Progenitor cell of endocrine pancreas (in vitro differentiated cells): ENCODE measurements at places on chromosomes 2 and 18. TPM values are rescaled to one million over a fixed set of nuclear protein-coding genes. Genes with fewer than 3 reads are reported as not detected.

The SLC11A1 gene
- 0.33 and 0.34 TPM in 2 replicates for total RNA-seq

DNA sequence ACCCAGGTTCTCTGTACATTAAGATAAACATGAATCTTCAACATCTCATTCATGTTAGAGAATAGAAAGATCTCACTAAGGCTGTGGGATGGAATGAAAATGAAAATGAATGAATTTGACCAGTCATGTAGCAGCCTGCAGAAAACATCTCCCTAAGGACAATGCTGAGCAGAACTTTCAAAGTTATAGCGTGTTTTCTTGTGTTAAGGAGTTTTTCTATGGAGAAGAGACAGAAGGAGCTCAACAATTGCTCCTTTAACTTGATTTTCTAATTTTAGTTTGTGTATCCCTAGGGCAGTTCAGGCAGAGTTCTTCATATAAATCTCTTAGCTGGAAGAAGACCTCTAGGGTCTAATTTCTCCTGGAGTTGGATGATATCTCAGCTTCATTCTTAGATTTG lies 45.2 kb upstream of the PDCL3 start:
- no peak overlapping the region for H3K4me3 ChIP-seq
- no peaks in the 10 kb centered on the region for H3K36me3 ChIP-seq
- no peak for DNase-seq
- H3K27ac ChIP-seq: no peak overlapping the region

The TRIM43 gene
- not detected in 2 replicates for total RNA-seq

- H3K36me3 ChIP-seq: no peaks in the 10 kb centered on the region
- H3K4me3 ChIP-seq: no peak overlapping the region
- peaks cover 7% of the 10 kb centered on the region for H3K4me1 ChIP-seq
These were observed 768.9 kb upstream of the LRRTM1 start for GRCh38 chr2:81073412-81073811.

DNA sequence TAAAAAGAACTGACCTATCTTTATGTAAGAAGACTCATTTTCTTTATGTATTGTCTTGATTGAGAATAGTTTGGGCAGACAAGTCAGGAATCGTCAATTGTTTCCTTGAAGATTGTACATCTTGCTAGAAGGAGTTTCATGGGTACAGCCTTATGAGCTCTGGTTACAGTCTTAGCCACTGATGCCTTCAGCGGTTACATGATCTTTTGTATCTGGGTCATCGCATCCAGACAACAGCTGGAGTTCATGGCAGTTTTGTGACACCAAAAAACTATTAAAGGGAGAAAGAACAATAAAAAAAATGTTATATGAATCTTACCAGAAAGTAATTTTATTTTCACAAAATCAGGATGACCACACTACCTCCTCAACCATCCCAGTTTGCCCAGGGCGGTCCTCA lies 520.5 kb upstream of the CDH7 start:
- no peaks in the 10 kb centered on the region for H3K27me3 ChIP-seq
- H3K27ac ChIP-seq: no peak overlapping the region
- DNase-seq: no peak
- H3K36me3 ChIP-seq: no peaks in the 10 kb centered on the region
- peaks cover 11% of the 10 kb centered on the region for H3K4me1 ChIP-seq

- H3K4me1 ChIP-seq: peaks cover 15% of the 10 kb centered on the region
- no peak overlapping the region for H3K27ac ChIP-seq
- peaks cover 38% of the 10 kb centered on the region for H3K27me3 ChIP-seq
These were observed 18.1 kb downstream of the EPAS1 start for GRCh38 chr2:46315103-46315890.

DNA sequence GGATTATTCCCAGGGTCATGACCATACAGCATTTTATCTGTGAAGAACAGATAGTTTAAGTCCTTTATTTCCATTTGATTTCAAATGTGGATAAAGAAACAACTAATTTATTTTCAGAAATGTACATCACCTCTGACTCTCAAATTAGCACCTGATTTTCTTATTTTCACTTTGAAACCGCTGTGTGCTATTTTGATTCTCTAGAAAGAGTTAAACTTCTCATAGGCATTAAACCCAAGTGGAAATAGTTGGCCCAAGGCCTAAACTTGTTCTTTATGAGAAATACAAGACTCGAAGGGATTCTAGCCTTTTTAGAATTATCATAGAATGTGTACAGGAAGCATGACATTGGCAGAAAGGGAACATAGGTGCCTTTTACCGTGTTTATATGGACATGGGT lies 41.5 kb upstream of the LTBP1 start:
- H3K27ac ChIP-seq: no peak overlapping the region
- peaks cover 1% of the 10 kb centered on the region for H3K36me3 ChIP-seq
- no peak for DNase-seq
- H3K4me1 ChIP-seq: no peaks in the 10 kb centered on the region
- no peak overlapping the region for H3K4me3 ChIP-seq

- H3K27me3 ChIP-seq: peaks cover 2% of the 10 kb centered on the region
- no peak overlapping the region for H3K27ac ChIP-seq
- DNase-seq: no peak
- peaks cover 14% of the 10 kb centered on the region for H3K4me1 ChIP-seq
These were observed 62.8 kb upstream of the SLC39A10 start for GRCh38 chr2:195594248-195594647.

- no peak overlapping the region for H3K27ac ChIP-seq
- H3K36me3 ChIP-seq: no peaks in the 10 kb centered on the region
- no peak overlapping the region for H3K4me3 ChIP-seq
- H3K4me1 ChIP-seq: peaks cover 8% of the 10 kb centered on the region
- H3K27me3 ChIP-seq: no peaks in the 10 kb centered on the region
These were observed 14.6 kb upstream of the ITGAV start for GRCh38 chr2:186575302-186575701.

The HOXD10 gene
- total RNA-seq: not detected in 2 replicates
